Type B pancreatic cell (in vitro differentiated cells): ENCODE measurements at places on chromosomes 11 and 22. TPM values are rescaled to one million over a fixed set of nuclear protein-coding genes. Genes with fewer than 3 reads are reported as not detected.

DNA sequence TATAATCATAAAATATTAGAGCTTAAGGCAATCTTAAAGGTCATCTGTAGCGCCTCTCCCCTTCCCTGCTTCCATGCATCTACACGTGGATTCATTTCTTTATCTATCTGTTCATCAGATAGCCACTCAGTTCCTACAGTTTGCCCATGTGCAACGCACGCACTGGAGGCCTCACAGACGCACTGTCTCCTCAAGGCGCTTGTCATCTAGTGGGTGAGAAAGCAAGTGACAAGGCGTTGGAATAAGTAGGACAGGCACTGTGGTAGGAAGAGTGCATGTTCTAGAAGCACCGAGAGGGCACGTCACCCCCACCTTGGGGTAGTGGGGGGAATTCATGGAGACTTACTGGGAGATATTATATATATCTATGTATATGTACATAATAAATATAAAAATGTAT is 20.8 kb upstream of the JAM3 start:
- H3K27me3 ChIP-seq: peaks cover 59% of the 10 kb centered on the region
- no peak for DNase-seq
- H3K4me3 ChIP-seq: no peak overlapping the region
- H3K36me3 ChIP-seq: no peaks in the 10 kb centered on the region
- no peak overlapping the region for H3K27ac ChIP-seq

Gene ARHGAP8
- 18.0 and 40.3 TPM in 2 replicates for total RNA-seq

- peak overlapping the region; percentile 75 for H3K27ac ChIP-seq
- H3K27me3 ChIP-seq: peaks cover 2% of the 10 kb centered on the region
- H3K4me3 ChIP-seq: peak overlapping the region; percentile 79
- peaks cover 58% of the 10 kb centered on the region for H3K4me1 ChIP-seq
- H3K36me3 ChIP-seq: peaks cover 4% of the 10 kb centered on the region
Observed at GRCh38 chr11:3156282-3156660, 8.8 kb downstream of the OSBPL5 start.

- no peak overlapping the region for H3K4me3 ChIP-seq
- H3K4me1 ChIP-seq: peaks cover 12% of the 10 kb centered on the region
- H3K27me3 ChIP-seq: no peaks in the 10 kb centered on the region
- DNase-seq: no peak
Observed at GRCh38 chr11:115469361-115469760, 34.9 kb downstream of the CADM1 start.

- no peaks in the 10 kb centered on the region for H3K36me3 ChIP-seq
- H3K27ac ChIP-seq: no peak overlapping the region
- peaks cover 16% of the 10 kb centered on the region for H3K4me1 ChIP-seq
- H3K27me3 ChIP-seq: no peaks in the 10 kb centered on the region
Observed at GRCh38 chr11:67274768-67275605, 8.7 kb downstream of the GRK2 start.

Gene ROM1
- total RNA-seq: 1.4 and 1.8 TPM in 2 replicates

DNA sequence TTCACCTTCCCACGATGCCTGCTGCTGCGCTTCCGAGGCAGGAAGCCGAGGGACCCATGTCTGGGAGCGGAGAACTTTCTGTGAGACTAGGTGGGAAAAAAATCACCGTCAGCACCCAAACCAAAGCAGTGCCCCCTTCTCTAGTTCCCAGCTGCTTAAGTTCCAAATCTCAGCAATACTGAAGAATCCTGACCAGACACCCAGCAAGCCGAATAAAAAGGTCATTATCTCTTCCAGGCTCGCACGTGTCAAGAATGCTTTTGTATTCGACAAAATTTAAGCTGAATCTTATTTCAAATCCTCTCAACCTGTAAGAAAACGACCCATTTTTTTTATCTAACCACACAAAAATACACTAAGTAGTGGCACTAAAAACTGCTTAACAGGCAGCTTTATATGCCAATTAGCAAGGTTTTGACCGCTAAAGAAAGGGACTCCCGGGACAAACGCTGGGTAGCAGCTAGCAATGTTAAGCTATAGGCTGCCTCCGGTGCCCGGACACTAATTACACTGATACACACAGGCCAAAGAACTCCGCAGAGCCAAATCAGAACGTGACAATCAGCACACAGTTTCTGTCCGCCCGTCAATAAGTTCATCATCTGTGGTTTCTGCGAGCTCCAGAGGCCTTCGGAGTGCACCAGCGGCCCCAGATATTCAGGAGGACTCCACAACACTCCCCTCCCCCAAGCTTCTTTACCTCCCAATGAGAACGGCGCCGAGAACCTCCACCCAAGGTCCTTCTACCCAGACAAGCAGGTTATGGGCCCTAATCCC is 728 bp downstream of the RPL3 start:
- peak overlapping the region; percentile 100 for H3K27ac ChIP-seq
- H3K27me3 ChIP-seq: peaks cover 4% of the 10 kb centered on the region
- DNase-seq: no peak
- H3K36me3 ChIP-seq: peaks cover 41% of the 10 kb centered on the region
- peak overlapping the region; percentile 100 for H3K4me3 ChIP-seq

Gene MAJIN
- not detected in 2 replicates for total RNA-seq
